ENCODE measurements at places on chromosomes 6 and 20. TPM values are rescaled to one million over a fixed set of nuclear protein-coding genes. Genes with fewer than 3 reads are reported as not detected.

The FRK gene
- 1.0 TPM for total RNA-seq

The MAS1 gene
- not detected for total RNA-seq

The HLA-DQB1 gene
- not detected for total RNA-seq

The SLC17A9 gene
- 0.03 TPM for total RNA-seq

The SLC22A23 gene
- 8.2 TPM for total RNA-seq

The PHACTR1 gene
- total RNA-seq: 0.11 TPM

The LY6G6F gene
- total RNA-seq: not detected
